Activated CD4-positive, CD25-positive, alpha-beta regulatory T cell (primary cell): ENCODE measurements at places on chromosomes 11 and 22.

GRCh38 chr11:122322329-122322728 lies 206.3 kb upstream of the BLID start:
- no peak for DNase-seq

DNA sequence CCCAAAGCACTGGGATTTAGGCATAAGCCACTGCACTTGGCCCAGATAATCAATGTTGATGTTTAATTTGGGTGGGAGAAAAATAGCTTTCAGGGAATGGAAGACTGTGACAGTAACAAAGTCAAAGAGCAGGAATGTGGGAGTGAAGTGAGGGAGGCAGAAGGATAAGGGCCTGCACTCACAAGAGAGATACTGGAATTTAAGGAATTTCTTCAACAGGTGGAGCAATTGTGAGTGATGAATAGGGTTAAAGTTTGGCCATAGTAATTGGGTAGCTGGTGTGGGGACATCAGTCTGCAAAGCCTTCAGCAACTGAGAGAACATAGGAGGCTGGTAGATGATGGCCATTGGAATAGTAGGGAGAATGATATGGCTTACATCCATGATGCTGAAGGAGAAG lies 8.6 kb upstream of the APBB1 start:
- DNase-seq: no peak

- no peak for DNase-seq
These were observed 4.6 kb downstream of the PHOX2A start for GRCh38 chr11:72239313-72239848.

DNA sequence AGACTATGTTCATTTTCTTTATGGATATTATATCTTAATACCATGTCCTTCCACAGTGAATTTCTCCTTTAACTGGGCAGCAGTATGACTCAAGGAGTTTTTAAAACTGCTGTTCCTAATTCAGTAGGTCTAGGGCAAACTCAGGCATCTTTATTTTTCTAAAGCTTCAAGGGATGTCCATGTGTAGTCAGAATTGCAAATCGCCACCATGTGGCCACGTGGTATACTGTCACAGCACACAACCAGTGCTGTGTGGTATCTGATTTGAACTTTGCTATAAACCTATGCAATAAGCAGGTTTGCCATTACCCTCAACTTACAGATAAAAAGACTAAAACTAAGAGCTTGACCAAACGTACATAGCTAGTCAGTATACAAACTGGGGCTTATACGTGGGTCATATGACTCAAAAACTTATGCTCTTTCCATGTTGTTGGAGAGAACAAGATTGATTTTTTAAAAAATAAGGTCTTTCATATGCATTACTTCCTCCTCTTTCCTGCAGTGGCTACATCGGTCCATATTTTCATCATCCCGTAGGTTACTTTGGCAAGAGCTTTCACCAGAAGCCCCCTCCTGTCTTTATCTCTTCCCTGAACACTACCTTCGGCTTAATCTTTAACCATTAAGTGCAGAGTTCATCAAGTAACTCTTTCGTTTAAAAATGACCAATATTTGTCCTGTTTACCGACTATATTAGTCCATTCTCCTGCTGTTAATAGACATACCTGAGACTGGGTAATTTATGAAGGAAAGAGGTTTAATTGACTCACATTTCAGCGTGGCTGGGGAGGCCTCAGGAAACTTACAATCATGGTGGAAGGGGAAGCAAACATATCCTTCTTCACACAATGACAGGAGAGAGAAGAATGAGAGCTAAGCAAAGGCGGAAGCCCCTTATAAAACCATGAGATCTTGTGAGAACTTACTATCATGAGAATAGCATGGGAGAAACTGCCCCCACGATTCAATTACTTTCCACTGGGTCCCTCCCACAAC lies 8.0 kb upstream of the HTATIP2 start:
- DNase-seq: no peak

DNA sequence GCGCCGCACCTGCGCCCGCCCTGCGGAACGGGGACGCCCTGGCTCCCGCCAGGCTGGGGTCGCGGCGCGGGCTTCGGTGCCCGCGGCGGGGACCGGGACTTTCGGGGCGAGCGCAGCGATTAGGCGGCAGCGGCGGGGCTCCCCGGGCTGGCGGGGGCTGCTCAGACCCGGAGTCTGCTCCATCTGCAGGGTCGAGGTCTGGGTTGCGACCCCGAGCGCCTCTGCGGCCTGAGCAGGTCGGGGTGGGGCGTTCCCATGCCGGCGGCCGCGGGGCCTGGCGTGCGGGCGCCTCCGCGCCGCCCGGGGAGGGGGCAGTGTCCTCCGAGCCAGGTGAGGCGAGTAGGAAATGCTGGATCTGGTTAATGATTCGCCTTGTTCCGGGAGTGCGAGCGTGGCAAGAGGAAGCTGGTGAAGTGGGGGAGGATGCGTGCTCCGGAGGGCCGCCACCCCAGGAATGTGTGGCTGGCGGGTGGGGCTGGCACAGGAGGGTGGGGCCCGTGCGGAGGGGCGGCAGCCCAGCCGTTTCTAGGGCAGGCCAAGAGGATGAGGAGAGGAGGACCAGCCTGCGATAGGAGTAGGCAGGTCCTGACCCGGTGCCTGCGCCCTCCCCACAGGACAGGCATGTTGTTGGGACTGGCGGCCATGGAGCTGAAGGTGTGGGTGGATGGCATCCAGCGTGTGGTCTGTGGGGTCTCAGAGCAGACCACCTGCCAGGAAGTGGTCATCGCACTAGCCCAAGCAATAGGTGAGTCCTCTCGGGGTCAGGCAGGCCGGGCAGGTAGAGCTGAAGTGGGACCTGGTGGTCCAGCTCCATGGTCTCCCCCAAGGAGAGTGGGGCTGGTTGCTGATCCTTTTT lies 606 bp downstream of the RASSF7 start:
- no peak for DNase-seq

- DNase-seq: no peak
These were observed 1.9 kb downstream of the P2RX6 start for GRCh38 chr22:21016644-21017420.

GRCh38 chr11:110766316-110766715 lies 54.1 kb upstream of the ARHGAP20 start:
- DNase-seq: no peak

DNA sequence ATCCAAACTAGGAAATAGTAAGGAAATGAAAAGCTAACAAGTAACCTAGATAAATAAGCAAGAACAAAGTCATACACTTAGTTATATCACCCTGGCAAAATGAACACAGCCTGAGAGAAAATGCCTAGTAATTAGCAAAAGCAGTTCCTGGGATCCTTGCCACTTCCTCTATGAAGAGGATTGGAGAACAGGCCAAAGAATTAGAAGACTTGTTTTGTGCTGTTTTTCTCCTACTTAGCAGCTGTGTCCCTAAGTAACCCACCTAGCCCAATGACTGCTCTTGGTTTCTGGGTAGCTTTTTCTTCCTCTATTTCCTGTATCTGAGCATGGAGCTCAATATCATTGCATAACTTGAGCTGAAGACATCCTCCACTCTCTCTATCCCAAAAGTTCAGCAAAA lies 713.9 kb downstream of the ETS1 start:
- no peak for DNase-seq

GRCh38 chr22:46660604-46661201 lies 40.5 kb downstream of the GRAMD4 start:
- DNase-seq: no peak

DNA sequence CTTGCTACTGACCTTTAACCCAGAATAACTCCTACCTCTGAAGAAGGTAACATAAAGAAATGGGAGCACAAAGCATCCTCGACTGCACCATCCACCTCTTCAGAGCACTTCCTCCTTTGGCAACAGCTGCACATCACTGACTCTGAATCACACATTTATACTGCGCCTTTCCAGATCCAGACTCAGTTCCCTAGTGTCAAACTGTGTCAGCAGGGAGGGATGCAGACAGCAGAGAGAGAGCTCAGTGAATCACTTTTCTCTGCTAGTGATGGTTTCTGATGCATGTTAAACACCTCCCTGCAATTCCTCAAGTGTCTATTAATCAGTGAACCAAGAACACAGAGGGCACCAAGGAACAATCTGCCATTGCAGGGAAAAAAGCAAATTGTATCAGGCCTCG lies 118.9 kb downstream of the PLEKHA7 start:
- no peak for DNase-seq

DNA sequence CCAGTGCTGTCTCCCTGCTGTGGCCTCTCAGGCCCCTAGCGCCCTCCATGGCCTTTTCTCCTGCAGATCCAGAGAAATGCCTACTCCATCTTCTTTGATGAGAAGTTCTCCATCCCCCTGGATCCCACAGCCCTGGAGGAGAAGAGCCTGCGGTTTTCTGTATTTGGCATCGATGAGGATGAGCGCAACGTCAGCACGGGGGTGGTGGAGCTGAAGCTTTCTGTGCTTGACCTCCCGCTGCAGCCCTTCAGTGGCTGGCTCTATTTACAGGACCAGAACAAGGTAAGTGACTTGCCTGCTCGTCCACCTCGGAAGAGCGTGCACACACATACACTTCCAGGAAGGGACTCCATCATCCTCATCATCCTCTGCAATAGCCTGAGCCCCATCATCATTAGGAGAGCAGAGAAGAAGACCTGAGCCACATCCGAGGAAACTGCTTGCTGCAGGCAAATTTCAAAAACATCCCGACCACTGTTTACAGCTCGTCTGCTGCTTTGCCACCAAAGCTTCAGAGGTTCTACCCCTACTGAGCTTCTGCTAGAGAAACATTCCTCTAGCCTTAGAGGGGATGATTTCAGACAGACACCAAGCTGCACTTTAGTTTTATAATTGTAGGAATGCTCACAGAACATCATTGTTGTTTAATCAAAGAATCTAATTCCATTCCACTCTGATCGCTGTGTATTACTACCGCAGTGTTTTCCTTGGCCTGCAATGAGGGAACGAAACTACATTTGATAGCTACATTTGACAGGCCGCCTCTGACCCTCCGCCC lies 12.9 kb upstream of the RHOD start:
- no peak for DNase-seq

GRCh38 chr22:36764060-36764459 lies 11.9 kb downstream of the IFT27 start:
- DNase-seq: no peak

DNA sequence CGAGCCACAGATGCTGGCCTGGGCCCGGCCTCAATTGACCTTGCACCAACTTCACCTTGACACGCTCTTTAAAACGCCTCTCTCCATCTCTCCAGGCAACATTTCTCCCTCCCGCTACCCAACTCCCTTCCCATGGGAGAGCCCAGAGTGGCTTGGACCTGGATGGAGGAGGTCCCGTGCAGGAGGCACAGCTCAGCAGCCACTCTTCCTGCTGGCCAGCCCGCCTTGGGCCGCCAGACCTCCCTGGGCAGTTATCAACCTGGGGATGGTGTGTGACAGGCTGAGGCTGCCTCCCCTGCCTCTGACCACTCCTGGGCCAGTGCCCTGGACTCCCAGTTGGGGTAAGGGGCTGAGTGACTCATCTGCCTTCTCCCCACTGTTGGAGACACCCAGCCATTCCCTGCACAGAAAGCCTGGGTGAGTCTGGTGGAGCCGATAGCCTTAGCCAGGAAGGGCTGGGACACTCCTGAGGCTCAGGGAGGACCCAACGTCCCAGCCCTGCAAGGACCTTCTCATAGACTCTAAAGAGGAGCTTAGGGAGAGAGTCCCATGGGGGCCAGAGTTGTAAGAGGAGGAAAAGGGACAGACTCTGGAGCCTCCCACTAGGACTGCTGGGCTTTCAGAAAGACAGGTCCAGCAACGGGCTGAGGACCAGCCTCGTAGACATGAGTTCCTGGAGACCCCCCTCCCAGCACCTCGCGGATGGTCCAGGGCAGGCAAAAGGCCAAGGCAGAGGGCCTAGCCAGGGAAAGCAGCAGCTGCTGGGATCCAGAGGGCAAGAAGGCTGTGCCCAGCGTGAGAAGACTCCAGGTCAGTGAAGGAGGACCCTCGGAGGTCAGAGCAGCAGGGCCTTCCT lies 131.7 kb downstream of the CEP164 start:
- DNase-seq: no peak
